ENCODE measurements at places on chromosomes 11 and 22. TPM values are rescaled to one million over a fixed set of nuclear protein-coding genes. Genes with fewer than 3 reads are reported as not detected.
A peak's percentile ranks its signal among the peaks of the same experiment; 100 is the strongest.

- no peak for DNase-seq
Measured at GRCh38 chr11:102449651-102450570, 2.7 kb downstream of the TMEM123 start.

DNA sequence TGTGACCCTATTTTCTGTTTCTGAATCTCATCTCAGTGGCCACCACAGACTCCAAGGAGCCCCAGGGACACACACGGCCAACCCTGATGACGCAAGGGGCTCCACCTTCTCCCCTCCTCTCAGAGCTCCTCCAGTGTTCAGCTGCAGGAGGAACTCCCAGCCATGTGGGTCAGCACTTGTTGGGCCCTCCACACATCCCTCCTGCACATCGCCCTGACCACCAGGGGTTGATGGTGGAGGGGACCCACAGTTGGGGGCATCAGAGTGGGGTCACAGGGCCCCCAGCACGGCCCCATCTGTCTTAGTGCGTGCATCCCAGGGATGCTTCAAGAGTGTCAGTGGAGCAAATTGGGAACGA, 499.6 kb downstream of the BRD1 start:
- DNase-seq, result no peak

DNA sequence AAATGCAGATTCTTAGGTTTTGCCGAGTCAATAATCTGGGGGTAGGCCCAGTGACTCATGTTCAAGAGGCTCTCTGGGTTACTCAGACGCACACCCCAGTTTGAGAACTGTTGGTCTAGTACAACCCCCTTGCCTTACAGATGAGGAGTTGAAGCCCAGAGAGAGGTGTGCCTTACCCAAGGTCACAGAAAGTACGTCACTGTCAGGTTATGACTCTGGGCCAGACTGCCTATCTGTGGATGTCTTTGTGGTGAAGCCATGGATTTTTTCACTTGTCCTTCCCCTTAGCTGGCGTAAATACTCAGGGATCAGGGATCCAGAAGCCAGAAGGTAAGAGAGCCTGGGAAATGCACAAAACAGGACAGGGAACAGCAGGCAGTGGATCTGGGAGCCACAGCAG, 25.2 kb upstream of the NECTIN1 start:
- DNase-seq, result no peak

DNA sequence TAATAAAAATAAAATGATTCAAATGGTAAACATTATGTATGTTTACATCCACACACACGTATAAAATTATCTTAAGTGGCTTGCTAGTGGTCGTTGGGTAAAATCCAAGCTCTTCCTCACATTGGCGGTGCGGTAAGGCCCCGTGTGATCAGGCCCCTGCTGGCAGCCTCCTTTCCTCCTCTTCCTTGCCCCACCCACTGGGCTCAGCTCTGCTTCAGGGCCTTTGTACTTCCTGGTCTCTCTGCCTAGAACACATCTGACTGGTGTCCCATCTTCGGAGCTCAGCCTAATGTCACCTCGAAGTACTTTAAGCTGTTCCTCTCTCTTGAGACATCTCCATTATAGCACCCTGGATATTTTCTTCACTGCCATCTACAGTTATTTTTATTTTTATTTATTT, 52.8 kb downstream of the OSBP2 start:
- DNase-seq, result no peak

- peak; percentile 57 for DNase-seq
Measured at GRCh38 chr11:10122326-10123197, 171.5 kb downstream of the SBF2 start.

- DNase-seq, result no peak
Measured at GRCh38 chr11:15607361-15608036, 492.8 kb downstream of the INSC start.

- DNase-seq, result no peak
Measured at GRCh38 chr11:44968510-44968909, 17.8 kb upstream of the TP53I11 start.

DNA sequence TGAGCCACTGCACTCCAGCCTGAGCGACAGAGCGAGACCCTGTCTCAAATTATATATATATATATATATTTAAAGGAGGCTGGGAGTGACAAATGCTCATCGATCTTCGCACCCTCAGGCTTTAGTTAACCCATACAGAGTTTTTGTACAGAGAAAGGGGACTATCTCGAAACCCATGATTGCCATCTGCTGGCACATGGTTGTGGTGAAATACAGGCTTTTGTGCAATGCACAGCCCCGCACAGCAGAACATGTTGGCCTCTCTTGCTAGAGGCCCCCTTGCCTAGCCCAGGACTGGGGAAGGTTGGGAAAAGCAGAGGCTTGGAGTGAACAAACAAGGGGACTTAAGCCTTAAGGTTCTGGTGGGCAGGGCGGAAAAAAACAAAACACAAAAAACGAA, 3.6 kb downstream of the MYBPC3 start:
- peak; percentile 22 for DNase-seq

GRCh38 chr22:25840167-25840566, 98.2 kb downstream of the MYO18B start:
- DNase-seq, result no peak

DNA sequence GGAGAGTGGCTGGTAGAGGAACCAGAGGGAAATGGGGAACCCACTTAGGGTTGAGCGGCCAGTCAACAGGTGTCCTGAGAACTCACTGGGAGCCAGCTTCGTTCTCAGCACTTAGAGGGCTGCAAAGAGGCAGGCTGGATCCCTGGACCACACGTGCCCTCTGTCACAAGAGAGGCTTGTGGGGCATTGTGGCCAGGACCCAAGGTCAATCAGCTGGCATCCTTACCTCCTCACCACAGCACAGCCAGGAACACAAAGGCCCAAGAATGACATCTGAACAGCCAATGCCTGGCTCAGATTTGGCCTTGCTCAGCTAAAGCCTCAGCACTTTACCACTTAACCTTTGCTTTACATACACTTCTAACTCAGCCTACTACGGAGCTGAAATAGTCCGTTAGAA, 7.4 kb downstream of the MAPK8IP1 start:
- no peak for DNase-seq

GRCh38 chr22:43789452-43789851, 22.7 kb downstream of the EFCAB6 start:
- peak; percentile 99 for DNase-seq

Gene MMP12
- total RNA-seq, result not detected

Gene VSIG10L2
- total RNA-seq, result not detected

Gene TMA7B
- total RNA-seq, result not detected

Gene RASD2
- under 0.01 TPM for total RNA-seq

Gene CECR2
- total RNA-seq, result not detected

Gene C11orf86
- total RNA-seq, result not detected

Gene ZNF214
- total RNA-seq, result 2.5 TPM

Gene OR8G1
- not detected for total RNA-seq

Gene MUC2
- total RNA-seq, result not detected

All from IMR-90 (cell line).